HCEC 1CT (cell line): ENCODE measurements at places on chromosomes 7 and 10.
A peak's percentile ranks its signal among the peaks of the same experiment; 100 is the strongest.

GRCh38 chr10:31274310-31274709, 44.7 kb upstream of the ZEB1 start:
- DNase-seq, result peak; percentile 43

GRCh38 chr10:113891476-113891875, 37.0 kb downstream of the NHLRC2 start:
- DNase-seq, result no peak

DNA sequence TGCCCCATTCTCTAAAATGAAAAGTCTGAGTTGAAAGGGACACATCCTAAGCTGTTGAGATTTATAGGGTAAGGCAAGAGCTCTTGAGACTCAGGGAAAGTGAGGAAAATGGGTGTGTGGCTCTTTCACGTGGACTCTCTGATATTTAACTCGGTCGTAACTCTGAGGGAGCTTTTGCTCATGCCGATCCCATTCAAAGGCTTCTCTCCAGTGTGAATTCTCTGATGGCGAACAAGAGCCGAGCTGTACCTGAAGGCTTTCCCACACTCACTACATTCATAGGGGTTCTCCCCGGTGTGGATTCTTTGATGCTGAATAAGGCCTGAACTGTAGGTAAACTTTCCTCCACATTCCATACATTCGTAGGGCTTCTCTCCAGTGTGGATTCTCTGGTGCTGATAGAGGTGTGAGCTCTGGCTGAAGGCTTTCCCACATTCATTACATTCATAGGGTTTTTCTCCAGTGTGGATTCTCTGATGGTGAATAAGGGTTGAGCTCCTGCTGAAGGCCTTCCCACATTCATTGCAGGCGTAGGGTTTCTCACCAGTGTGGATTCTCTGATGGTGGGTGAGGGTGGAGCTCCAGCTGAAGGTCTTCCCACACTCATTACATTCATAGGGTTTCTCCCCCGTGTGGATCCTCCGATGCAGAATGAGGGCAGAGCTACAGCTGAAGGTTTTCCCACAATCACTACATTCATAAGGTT, 10.4 kb downstream of the ZNF3 start:
- no peak for DNase-seq

- no peak for DNase-seq
These were observed 20.2 kb downstream of the DNTT start for GRCh38 chr10:96324447-96324846.

DNA sequence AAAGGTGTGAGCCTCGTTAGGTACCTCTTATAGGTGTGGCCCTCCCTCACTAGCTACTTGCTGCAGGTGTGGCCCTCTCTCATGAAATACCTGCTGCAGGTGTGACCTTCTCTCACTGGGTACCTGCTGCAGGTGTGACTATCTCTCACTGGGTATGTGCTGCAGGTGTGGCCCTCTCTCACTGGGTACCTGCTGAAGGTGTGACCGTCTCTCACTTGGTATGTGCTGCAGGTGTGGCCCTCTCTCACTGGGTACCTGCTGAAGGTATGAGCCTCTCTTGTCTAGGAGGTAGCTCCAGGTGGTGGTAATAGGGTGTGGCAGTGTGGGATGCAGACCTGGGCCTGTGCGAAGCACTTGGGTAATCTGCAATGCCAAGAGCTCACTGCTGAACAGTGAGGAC, 170.7 kb upstream of the PLPP4 start:
- no peak for DNase-seq

DNA sequence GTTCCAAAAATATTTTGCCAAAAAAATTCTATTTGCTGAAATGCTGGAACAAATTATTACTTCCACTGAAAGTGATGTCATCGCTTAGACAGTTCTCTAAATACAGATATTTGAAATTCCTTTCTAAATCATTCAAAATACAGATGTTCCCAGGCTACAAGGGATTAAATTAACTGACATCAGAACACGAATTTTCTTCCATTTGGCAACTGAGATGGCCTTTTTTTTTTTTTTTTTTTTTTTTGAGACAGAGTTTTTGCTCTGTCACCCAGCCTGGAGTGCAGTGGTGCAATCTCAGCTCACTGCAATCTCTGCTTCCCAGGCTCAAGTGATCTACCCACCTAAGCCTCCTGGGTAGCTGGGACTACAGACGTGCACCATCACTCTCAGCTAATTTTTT, 57.0 kb downstream of the P4HA1 start:
- peak; percentile 95 for DNase-seq

- no peak for DNase-seq
These were observed 7.6 kb upstream of the ZNF503 start for GRCh38 chr10:75408911-75409885.

GRCh38 chr10:12796401-12797160, 204.9 kb downstream of the CCDC3 start:
- DNase-seq, result no peak

- DNase-seq, result peak; percentile 56
These were observed 182.6 kb downstream of the TCF7L2 start for GRCh38 chr10:113132591-113133121.

GRCh38 chr7:155211761-155212160, 85.9 kb upstream of the INSIG1 start:
- no peak for DNase-seq

DNA sequence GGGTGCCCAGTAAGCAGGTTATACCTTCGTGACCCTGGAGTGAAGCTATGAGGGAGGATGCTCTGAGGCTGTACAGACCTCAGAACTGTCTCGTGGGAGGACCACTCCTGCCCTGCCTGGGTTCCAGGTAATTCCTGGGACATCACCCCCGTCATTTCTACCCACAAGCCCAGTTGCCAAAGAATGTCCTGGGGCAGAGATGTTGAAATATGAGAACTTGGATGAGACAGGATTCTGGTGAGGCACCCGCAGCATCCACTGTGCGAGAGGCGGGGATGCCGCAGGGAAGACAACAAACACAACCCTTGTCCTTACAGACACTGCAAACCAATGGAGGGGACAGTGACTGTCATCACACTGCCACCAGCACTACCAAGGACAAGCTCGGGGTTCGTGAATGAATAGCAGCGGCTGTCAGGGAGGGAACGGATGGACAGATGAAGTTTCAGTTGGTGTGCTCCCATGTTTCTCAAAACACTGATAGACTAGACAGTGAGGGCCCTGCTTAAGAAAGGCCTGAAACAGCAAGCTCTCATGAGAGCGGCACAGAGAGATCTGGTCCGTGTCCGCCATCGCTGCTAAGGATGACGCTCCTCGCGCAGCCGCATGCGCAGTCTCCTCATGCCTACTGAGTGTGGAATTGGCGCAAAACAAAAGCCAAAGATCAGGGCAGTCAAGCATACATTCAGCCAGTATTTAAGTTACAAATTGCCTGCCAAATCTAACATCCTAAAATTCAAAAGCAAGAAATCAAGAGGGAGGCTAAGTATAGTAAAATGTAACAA, 82.0 kb upstream of the RHEB start:
- no peak for DNase-seq

- DNase-seq, result no peak
These were observed 45.2 kb downstream of the FGFBP3 start for GRCh38 chr10:91864099-91864498.

DNA sequence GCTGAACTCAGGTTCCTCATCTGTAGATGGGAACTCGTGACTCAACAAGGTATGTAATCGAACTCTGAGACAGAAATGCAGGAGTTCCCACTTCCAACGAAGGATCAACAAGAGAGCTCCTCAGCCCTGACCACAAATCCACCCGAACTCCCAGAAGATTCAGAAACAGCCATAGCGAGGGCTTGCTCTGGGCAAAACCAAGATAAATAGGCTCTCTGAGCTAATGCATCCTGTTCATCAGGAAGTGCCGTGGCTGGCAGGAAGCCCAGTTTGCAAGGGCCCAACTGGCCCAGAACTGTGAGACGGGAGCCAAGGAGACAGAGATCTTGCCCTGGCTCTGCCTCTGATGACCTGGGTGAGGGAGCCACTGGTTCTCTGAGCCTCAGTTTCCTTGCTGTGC, 141.7 kb upstream of the PFKP start:
- DNase-seq, result no peak
